SHP77 treated with DMSO at 0.1 percent for 48 hours (cell line): ENCODE measurements at places on chromosomes 3 and 15.
A peak's percentile ranks its signal among the peaks of the same experiment; 100 is the strongest.

GRCh38 chr3:37964146-37964545 lies 26.4 kb upstream of the VILL start:
- no peak for DNase-seq

DNA sequence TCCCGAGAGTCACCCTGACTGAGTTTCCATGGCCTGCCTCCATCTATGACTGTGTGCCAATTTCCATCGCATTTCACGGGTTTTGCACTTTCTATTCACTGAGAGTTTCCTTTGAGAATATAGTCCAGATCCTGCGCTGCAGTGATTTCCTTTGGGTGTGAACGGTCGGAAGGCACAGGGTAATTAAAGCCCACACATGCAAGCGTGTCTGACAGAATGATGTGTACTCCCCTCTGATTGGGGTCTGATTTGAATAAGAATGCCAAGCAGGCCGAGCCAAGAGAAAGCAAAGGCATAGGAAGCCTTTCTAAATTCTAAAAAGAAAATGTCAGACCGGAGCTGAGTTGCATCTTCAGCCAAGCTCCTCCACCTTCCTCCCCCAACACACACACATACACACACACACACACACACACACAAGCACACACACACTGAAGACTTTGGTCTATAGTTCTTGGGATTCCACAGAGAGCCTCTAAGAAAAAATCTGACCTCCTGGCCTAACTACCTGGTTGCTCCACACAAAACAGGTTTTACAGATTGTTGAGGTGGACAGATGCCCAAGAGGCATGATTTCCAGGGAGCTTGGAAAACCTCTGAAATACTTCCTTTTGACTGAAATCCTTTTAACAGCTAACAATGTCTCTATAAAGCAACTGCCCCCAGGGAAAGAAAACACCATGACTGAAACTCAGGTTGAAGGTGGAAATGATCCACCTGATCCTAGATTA lies 59.7 kb upstream of the LRRN1 start:
- DNase-seq: no peak

- no peak for DNase-seq
These were observed 14.5 kb downstream of the CORO2B start for GRCh38 chr15:68593341-68593740.

- no peak for DNase-seq
These were observed at the start of gene SLC25A38 for GRCh38 chr3:39383045-39383880. TSS of gene SLC25A38 (plus strand) at chr3:39383370. CDS start at chr3:39383725, 355 bp downstream.

DNA sequence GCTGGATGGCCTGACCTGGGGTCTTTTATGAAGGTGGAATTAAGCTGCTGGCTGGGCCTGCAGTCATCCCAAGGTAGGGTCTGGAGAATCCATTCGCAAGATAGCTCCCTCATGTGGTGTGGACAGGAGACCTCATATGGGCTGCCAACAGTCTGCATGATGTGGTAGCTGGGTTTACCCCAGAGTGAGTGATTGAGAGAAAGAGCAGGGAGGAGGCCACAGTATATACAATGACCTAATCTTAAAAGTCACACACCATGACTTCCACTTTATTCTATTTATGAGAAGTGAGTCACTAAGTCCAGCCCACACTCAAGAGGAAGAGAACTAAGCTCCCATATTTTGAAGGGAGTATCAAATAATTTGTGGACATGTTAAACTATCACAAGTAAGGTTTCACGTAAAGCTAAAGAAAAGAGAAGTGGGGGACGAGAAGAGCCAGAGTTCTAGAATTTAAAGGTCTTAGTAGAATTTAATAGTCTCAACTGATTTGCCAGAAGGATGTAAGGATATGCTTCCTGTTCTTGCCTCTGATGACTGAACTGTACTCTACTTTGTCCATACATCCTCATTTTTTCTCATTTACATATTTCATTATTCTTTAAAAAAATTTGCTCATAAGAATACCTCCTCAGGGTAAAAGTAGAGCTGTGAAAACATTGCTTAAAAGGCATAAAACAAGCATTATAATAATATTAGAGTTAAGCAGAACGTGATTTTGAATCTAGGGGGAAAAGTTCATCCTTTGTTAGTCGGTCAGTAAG lies 184.4 kb downstream of the PEX5L start:
- DNase-seq: no peak

- DNase-seq: no peak
These were observed 19.6 kb upstream of the EPHB3 start for GRCh38 chr3:184541886-184542562.

- DNase-seq: no peak
These were observed 459.4 kb upstream of the TPRG1 start for GRCh38 chr3:188712248-188712924.

DNA sequence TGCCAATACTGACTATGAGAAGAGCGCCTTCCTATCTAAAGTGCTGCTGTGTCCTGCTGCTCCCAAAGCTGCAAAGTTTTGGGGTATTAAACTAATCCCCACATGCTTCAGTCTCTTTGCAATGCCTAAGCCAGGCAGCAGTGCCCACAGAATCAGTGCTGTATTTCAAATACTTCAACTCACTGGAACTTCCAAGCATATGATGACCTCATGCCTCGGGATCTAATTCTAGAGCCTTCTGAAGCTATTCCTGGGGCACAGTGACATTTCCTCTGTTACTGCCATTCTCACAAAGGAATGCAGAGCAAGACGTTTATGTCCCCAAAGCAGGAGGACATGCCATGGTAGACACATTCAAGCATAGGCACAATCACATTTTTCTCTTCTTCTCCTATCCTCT lies 78.5 kb downstream of the CD200 start:
- DNase-seq: no peak

- DNase-seq: no peak
These were observed 16.4 kb downstream of the CCR1 start for GRCh38 chr3:46191730-46192129.

DNA sequence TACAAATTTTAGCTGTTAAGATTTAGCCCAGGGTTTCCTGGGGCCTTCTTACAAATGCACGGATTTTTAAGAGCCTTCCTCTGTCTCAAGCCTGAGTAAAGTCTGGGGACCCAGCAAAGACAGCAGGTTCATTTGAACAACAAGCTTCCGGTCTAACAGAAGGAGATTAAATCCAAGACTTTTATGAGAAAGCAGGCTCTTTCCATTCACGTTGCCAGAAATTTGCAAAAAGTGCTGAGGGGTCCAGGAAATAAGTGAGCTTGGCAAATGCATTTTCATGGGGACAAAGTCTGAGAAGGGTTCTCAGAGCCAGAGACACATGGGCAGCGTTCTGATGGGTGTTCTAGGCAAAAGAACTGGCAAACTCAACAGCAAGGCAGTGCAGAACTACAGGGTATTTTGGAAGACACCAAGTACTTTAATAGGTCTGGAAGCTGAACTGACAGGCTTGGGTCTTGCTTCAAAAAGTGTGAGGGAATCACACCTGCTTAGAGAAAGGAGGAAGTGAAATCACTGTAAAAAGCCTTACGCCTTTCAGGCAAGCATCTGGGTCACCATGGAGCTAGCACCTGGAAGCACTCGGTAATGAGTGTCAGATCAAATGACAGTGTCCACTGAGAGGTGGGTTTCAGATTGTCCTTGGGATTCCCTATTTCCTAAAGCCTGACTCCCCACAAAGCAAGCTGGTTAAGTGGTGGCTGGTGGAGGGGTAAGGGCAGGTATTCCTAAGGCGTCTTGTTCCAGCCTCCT lies 115.8 kb upstream of the ARHGEF3 start:
- peak; percentile 49 for DNase-seq

DNA sequence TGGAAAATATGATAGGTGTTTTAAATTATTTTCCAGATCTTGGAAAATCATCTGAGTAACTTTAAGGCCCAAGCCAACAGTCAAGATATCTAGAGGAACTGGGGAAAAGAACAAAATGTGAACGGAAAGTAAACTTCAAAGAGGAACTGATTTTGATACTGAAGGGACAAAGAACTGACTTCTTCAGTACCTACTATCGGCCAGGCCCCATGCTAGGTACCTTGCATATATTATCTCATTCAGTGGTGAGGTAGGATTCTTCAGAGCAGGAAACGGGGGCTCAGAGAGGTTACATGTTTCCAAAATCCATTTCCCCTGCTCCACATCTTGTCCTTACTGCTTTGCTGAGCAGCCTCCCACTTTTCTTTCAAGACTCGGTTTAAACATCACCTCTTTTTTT lies 9.8 kb upstream of the ZNF710 start:
- no peak for DNase-seq

DNA sequence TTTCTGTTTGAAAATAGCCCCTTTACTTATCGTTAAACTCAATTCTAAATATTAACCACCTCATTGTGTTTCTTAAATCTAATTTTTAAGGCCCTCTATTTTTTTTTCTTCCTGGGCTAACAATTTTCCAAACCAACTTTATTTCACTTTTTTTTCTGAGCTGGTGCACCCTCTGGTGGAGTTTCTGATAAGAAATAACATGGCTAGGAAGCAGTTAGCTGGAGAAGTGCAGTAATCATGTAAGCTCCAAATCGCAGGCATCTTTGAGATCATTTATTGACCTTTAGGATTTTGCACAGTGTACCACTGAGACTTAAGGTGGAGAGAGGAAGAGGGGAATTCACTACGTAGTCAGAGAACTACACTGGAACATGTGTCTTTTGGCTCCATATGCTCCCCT lies 6.4 kb downstream of the TMEM207 start:
- no peak for DNase-seq

- no peak for DNase-seq
These were observed 299.5 kb downstream of the GAP43 start for GRCh38 chr3:115922681-115923347.

DNA sequence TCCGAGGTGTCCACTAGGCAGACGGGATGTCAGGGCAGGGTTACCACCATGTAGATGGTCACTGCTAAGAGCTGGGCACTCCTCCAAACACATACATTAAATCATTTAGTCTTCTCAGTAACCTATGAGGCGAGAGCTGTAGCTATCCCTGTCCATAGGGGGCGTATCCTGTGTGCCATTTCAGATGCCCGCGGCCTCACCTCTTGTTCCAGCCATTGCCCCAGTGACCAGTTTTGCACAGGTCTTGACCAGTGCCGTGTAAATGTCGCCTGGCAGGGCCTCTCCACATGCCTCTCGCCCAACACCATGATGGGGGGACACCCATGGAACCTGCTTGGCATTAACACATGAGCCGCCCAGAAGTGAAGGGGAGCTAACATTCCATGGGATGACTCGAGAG lies 20.8 kb upstream of the SRP14 start:
- no peak for DNase-seq

GRCh38 chr3:196238612-196239560 lies 22.6 kb downstream of the SLC51A start:
- DNase-seq: no peak

DNA sequence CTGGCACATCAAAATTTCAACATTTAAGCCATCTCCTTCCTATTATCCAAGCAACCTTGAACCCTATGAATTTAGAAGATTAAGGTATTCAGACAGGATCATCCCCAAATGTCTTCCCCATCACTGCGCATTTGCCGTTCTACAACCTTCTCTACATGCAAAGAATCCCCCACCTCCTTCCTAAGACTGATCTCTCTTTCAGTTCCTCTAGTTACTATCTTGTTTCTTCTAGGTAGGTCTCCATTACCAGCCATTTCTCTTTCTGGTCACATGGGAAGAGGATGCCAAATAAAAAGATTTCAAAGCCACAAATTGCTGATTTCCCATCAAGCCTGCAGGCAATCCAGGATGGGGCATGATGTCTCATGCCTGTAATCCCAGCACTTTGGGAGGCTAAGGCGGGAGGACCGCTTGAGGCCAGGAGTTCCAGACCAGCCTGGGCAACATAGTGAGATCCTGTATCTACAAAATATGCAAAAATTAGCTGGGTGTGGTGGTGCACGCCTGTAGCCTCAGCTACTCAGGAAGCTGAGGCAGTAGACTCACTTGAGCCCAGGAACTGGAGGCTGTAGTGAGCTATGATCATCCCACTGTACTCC lies 29.7 kb upstream of the MTMR10 start:
- DNase-seq: no peak

GRCh38 chr3:53236112-53236841 lies 19.5 kb downstream of the TKT start:
- DNase-seq: peak; percentile 37

GRCh38 chr3:95615592-95616310 lies 1198.6 kb upstream of the EPHA6 start:
- peak; percentile 19 for DNase-seq

- no peak for DNase-seq
These were observed 747.3 kb downstream of the CADM2 start for GRCh38 chr3:85706130-85706529.

- no peak for DNase-seq
These were observed 124.5 kb downstream of the CACNA1D start for GRCh38 chr3:53618936-53619335.

DNA sequence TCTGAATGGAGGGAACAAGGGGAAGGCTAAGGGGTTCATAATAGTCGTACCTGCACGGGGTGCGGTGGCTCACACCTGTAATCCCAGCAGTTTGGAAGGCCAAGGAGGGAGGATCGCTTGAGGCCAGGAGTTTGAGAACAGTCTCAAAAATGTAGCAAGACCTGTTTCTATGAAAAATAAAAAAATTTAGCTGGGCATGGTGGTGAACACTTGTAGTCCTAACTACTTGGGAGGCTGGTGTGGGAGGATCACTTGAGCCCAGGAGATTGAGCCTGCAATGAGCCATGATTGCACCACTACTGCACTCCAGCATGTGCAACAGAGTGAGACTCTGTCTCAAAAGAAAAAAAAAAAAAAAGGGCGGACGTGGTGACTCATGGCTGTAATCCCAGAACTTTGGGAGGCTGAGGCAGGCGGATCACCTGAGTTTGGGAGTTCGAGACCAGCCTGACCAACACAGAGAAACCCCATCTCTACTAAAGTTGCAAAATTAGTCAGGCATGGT lies 17.9 kb upstream of the HDAC11 start:
- no peak for DNase-seq

DNA sequence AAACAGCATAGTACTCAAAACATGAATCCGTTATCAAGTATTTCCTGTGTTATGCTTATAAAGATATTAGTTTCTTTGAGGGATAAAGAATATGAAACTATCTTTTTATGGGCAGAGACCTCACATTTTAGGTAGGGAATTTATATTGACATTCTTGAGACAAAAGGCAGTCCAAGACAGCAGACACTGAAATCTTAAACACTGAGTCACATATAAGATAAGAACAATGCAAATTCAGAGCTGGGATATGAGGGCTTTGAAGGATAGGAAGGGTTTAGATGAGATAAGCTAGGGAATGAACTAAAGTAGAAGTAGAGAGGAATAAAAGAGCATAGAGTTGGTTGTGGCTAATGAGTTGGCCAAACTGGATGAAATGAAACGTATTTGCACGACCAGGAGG lies 58.4 kb downstream of the ASTE1 start:
- no peak for DNase-seq

- no peak for DNase-seq
These were observed 50.2 kb upstream of the FAM174B start for GRCh38 chr15:92705764-92706163.
